ENCODE measurements at places on chromosomes 5 and 9.

- DNase-seq, result no peak
Measured at GRCh38 chr9:77521091-77521490, 127.0 kb downstream of the GNA14 start.

GRCh38 chr9:113578279-113578865 lies 114.8 kb downstream of the RGS3 start:
- no peak for DNase-seq

DNA sequence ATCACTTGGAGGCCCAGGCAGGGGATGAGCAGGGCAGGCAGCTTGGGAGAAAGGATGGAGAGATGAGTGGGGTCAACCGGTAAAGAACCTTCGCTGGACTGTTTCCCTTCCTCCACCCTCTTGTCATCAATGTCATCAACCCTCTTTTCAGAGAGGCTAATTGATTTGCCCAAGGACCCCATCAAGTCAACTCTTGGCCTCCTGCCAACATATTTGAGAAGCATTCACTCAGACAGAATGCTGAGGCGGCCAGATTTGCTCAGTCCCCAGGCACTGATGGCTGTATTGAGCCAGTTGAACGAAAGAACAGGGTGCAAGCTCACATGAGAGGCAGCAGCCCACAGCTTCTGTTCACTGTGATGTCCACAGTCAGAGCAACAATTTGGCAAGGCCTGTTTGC lies 193.5 kb downstream of the RFK start:
- DNase-seq, result no peak

DNA sequence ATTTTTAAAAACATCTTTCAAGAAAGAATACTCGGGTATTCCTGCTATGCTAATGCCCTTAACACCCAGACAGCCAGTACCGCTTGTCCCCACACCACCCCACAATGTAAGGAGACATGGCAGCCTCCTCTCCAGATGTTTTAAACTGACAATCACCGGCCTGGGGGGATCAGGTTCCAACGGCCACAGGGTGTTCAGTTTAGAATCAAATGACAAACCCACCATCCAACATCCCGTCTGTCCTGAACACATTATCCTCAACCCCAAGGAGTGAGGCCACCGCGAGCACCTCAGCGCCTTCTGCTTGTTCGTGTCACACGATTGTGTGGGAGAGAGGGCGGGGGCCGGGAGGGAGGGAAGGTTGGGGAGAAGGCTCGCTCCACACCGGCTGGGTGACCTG lies 152.8 kb downstream of the PAX5 start:
- DNase-seq, result no peak

GRCh38 chr9:8784838-8785237 lies 985.3 kb upstream of the DMAC1 start:
- DNase-seq, result peak; percentile 44

- no peak for DNase-seq
Measured at GRCh38 chr5:175897285-175897684, 25.9 kb downstream of the CPLX2 start.

All from DMS 273 treated with DMSO at 0.1 percent for 48 hours (cell line).